ENCODE measurements at places on chromosomes 1 and 21.
A peak's percentile ranks its signal among the peaks of the same experiment; 100 is the strongest.

- DNase-seq = no peak
Measured at GRCh38 chr21:16695074-16695473, 817.8 kb upstream of the CXADR start.

DNA sequence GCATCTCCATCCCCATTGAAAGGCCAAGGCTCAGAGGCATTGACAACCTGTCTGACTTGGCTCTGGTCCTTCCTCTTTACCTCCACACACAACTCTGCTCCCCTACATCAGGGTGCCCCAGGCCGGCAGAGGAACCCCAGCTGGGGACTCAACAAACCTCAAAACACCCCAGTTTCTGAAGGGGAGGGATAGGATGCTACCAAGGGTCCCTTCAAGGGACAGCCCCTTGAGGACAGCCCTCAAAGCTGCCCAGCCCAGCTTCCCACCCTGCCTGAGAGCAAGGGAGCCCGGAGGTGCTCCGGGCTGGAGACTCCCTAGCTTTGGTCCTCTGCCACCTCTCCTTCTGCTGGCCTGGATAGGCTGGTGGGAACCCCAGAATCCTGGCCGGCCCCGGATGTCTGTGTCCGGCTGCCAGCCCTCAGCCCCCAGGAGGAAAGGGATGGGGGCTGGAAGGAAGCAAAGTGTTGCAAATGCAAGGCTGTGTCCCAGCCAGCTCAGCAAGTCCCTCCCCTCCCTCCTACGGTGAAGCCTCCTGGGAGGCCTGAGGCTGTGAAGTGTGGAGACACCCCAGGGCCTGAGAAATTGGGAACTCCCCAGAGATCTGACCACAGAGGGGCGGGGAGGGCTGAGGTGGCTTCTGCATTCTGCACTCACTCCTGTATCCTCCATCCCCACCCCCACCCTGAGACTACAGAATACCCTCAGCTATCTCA lies 1.1 kb upstream of the MARCKSL1 start:
- DNase-seq = peak; percentile 78

GRCh38 chr1:53567851-53568250 lies 108.7 kb downstream of the DMRTB1 start:
- DNase-seq = no peak

- DNase-seq = no peak
Measured at GRCh38 chr1:76153841-76154205, 79.3 kb downstream of the ST6GALNAC3 start.

- no peak for DNase-seq
Measured at GRCh38 chr1:206023695-206024094, at the start of gene CTSE. CTSE (minus strand) TSS chr1:206023895; CDS start chr1:206023791, 104 bp downstream.

GRCh38 chr1:107250169-107250568 lies 109.3 kb downstream of the NTNG1 start:
- DNase-seq = no peak

DNA sequence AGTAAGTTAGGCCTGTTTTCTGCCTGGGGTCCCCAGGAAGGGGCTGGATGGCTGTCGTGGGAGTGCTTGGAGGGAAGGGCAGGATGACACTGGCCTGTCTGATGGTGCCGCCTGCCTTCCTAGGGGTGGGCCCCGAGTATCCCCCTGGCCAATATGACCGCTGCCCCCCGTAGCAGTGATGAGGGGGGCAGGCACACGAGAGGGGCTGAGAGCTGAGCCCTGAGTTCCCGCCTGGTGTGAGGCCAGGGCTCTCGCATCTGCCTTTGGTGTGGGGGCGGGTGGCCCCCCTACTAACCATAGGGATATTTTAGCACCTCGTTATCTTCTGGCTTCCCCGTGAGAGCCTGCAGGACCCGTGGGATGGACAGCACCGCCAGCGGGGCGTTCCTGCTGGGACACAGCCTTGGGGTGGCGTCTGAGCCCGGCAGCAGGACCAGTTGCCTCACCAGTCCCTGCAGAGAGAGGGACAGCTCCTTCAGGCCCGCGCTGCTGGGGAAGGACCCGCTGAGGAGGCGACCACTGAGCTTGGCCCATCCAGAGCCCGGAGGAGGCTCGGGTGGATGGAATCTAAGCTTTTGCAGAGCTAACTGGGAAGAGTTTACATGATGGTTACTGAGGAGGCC lies 10.4 kb downstream of the KRTAP10-1 start:
- DNase-seq = no peak

- DNase-seq = no peak
Measured at GRCh38 chr1:64775113-64775512, 30.2 kb downstream of the RAVER2 start.

- no peak for DNase-seq
Measured at GRCh38 chr1:40386359-40386723, 12.8 kb downstream of the SMAP2 start.

- no peak for DNase-seq
Measured at GRCh38 chr1:50181027-50181663, 72.4 kb downstream of the ELAVL4 start.

- peak; percentile 38 for DNase-seq
Measured at GRCh38 chr1:150567717-150568593, 11.5 kb downstream of the MCL1 start.

DNA sequence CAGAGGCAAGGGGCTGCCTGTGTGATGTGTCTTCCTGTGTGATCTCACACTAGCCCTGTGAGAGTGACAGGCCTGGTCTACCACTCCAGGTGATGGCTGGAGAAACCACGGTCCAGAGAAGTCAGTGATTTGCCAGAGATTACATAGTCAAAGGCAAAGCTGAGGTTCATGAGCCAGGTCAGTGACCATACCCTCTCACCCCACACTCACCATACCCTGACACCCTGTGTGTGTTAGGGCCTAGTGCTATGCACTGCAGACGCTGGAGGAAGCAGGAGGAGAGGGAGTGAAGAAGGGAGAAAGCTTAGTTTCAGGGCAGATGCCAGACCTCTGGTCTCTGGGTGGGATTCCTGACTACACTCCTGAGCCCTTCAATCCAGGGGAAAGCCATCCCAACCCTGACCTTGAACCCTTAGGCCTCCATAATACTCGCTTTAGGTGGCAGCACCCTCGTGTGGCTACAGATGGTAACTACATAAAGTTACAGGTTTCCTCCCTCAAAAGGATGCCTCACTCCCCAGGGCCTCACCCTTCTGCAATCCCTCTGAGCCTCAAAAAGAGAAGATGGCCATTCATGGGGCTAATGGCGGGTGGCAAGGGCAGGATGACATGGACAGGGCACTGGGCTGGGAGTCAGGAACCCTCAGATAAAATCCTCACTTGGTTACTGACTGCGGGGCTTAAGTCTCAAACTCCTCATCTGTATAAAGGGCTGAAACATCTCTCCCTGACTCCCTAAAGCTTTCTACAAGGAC lies 20.8 kb upstream of the SDC3 start:
- DNase-seq = peak; percentile 63

DNA sequence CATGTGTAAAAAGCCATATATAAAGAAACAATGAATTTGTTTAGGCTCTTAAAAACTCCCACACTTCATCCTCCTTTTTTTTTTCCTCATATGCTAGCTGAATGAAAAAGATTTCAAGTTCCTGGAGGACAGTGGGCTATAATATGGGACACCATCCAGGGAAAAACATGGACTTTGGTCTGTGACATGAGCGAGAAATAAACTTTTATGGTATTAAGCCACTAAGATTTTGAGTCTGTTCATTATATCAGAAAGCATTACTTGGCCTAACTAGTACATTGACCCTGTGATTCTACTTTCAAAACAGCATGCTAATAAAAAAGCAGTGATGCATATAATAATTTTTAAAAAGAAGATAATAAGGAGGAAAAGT lies 392.3 kb upstream of the CAMK1G start:
- no peak for DNase-seq

DNA sequence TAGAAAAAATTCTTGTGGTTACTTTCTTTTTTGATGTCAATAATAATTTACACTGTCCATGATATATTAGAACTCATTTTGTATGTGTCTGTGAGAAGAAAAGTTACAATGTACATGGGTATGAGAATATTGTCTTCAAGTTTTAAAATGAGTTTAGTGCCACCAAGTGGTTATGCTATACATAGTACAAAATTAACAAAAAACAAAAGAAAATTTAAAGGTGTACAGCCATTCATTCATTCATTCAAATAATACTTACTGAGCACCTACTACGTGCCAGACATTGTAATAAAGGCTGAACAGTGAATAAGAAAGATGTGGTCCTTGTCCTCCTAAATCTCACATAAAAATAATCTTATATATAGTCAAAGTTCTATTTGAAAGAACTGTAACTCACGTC lies 27.7 kb downstream of the UCHL5 start:
- DNase-seq = no peak

DNA sequence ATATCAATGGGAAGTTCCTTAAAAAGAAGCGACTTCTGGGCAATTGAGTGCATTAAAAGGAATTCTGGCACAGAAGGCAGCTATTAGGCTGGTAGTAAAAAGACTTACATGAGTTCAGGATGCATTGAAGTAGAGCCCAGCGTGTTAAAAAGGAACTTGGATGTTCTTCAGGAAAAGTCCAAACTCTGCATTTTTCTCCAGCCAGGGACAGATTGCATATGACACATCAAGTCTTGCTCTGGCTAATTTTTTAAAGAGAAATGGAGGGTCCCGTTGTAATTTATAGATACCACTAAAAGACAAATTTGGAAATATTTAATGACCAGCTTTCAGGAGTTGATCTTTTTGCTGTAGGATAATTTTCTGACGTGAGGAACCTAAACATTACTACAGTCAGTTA lies 1.2 kb downstream of the TPRG1L start:
- DNase-seq = no peak

- DNase-seq = no peak
Measured at GRCh38 chr1:7469255-7469938, 301.7 kb upstream of the VAMP3 start.

DNA sequence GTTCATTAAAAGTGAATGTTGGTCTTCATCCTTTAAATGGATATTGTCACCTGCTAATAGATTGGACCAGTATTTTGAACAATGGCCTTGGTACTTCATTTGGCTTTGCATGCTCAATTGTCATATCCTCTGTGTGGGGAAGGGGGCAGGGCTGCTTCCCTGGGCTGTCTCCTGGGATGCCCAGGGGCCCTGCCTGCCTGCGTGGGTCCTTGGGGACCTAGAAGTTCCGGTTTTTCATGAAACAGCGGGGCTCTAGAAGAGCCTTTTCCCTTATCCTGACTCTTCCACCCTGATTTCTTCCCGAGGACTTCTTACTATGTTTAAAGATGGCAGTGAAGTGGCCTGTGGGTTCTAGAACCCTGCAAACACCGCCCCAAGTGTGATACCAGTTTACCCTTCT lies 97.5 kb downstream of the DISC1 start:
- DNase-seq = no peak

DNA sequence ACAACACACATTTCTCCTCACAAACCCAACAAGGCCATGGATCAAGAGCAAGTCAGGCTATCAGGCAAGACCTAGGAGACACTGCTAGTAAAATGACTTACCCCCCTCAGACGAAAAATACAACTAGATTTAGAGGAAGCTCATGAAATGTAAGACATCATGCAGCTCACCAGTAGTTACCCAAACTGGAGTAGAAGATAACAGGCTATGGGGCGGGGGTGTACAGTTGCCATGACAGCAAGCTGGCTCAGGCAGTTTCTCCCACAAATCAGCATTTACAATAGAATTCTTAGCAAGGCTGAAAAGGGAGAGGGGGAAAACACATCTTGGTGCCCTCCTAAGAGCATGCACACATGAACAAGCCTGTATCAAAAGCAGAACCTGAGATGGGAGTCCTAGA lies 13.9 kb downstream of the TPM3 start:
- no peak for DNase-seq
